ENCODE measurements at places on chromosomes 2 and 18. TPM values are rescaled to one million over a fixed set of nuclear protein-coding genes. Genes with fewer than 3 reads are reported as not detected.

The SPAG16 gene
- total RNA-seq = 0.30 TPM

DNA sequence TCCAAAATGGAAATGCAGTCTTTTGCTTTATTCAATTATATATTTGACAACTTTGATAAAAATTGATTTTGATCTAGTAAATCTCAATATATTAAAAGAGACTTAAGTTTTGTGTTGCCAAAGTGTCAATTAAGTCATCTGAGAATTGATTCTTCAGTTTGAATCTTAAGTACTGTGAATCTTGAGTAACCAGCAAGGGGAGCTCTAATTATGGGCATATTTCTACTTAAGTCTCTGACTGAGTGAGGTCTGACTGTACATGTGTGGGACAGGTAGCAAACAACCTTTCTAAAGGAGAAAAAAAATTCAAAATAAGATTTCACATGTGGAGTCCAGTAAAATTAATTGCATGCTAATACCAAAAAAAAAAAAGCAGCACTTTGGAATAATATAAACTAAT is 503.7 kb upstream of the SLC8A1 start:
- H3K4me1 ChIP-seq = no peaks in the 10 kb centered on the region
- H3K27me3 ChIP-seq = no peaks in the 10 kb centered on the region
- no peak for DNase-seq
- no peaks in the 10 kb centered on the region for H3K36me3 ChIP-seq
- no peak overlapping the region for H3K27ac ChIP-seq

DNA sequence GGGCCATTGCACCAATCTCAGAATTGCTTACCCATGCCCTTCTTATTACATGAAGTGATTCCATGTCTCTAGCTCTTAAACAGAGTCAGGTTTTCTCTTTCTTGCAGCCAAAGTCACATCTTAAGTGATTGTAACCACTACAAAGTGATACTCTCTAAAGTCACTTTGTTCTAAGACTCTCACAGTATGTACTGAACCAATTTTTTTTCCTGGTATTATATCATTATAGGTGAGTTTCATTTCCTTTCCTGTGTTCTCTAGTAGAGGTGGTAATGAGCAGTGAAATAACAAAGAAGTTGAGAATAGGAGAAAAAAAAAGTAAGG is 66.3 kb upstream of the DARS1 start:
- H3K27ac ChIP-seq = no peak overlapping the region
- H3K36me3 ChIP-seq = no peaks in the 10 kb centered on the region
- no peak overlapping the region for H3K4me3 ChIP-seq

GRCh38 chr2:15399241-15399640 is 161.9 kb downstream of the NBAS start:
- no peaks in the 10 kb centered on the region for H3K27me3 ChIP-seq
- H3K4me1 ChIP-seq = no peaks in the 10 kb centered on the region
- no peak overlapping the region for H3K4me3 ChIP-seq

DNA sequence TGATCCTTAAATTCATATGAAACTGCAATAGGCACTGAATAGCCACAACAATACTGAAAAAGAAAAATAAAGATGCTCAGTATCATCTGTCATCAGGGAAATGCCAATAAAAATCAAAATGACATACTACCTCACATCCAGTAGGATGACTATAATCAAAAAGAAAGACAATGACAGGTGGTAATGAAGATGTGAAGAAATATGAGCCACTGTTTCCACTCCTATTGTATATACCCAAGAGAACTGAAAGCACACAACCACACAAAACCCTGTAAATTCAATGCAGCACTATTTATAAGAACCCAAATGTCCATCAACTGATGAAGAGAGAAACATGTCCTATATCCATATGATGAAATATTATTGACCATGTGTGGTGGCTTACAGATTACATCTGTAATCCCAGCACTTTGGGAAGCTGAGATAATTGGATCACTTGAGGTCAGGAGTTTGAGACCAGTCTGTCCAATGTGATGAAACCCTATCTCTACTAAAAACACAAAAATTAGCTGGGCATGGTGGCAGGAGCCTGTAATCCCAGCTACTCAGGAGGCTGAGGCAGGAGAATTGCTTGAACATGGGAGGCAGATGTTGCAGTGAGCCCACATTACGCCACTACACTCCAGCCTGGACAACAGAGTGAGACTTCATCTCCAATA is 39.9 kb downstream of the MAP3K2 start:
- no peaks in the 10 kb centered on the region for H3K4me1 ChIP-seq
- DNase-seq = no peak
- H3K27ac ChIP-seq = no peak overlapping the region
- no peaks in the 10 kb centered on the region for H3K27me3 ChIP-seq

GRCh38 chr2:192932376-192932775 is 737.6 kb upstream of the TMEFF2 start:
- no peak overlapping the region for H3K4me3 ChIP-seq
- H3K4me1 ChIP-seq = no peaks in the 10 kb centered on the region
- no peak for DNase-seq
- H3K27me3 ChIP-seq = no peaks in the 10 kb centered on the region

GRCh38 chr2:203578759-203579643 is 43.9 kb upstream of the RAPH1 start:
- peaks cover 34% of the 10 kb centered on the region for H3K4me1 ChIP-seq
- peak overlapping the region; percentile 64 for H3K27ac ChIP-seq
- peak; percentile 93 for DNase-seq
- no peaks in the 10 kb centered on the region for H3K36me3 ChIP-seq
- no peaks in the 10 kb centered on the region for H3K27me3 ChIP-seq
- peak overlapping the region; percentile 32 for H3K4me3 ChIP-seq

- peak; percentile 6 for DNase-seq
- H3K27ac ChIP-seq = no peak overlapping the region
- no peaks in the 10 kb centered on the region for H3K27me3 ChIP-seq
- H3K36me3 ChIP-seq = no peaks in the 10 kb centered on the region
Measured at GRCh38 chr2:109046925-109047508, 58.0 kb upstream of the EDAR start.

GRCh38 chr18:58495207-58495606 is 133.7 kb downstream of the ALPK2 start:
- DNase-seq = no peak
- H3K4me1 ChIP-seq = no peaks in the 10 kb centered on the region
- H3K4me3 ChIP-seq = no peak overlapping the region

The PDIA6 gene
- 149 TPM for total RNA-seq

The ABCB11 gene
- total RNA-seq = 0.12 TPM

The RNF125 gene
- total RNA-seq = 7.4 TPM

GRCh38 chr2:113834051-113834730 is 55.7 kb upstream of the ACTR3 start:
- no peaks in the 10 kb centered on the region for H3K36me3 ChIP-seq
- H3K27ac ChIP-seq = no peak overlapping the region
- no peak overlapping the region for H3K4me3 ChIP-seq
- no peaks in the 10 kb centered on the region for H3K4me1 ChIP-seq
- no peaks in the 10 kb centered on the region for H3K27me3 ChIP-seq

DNA sequence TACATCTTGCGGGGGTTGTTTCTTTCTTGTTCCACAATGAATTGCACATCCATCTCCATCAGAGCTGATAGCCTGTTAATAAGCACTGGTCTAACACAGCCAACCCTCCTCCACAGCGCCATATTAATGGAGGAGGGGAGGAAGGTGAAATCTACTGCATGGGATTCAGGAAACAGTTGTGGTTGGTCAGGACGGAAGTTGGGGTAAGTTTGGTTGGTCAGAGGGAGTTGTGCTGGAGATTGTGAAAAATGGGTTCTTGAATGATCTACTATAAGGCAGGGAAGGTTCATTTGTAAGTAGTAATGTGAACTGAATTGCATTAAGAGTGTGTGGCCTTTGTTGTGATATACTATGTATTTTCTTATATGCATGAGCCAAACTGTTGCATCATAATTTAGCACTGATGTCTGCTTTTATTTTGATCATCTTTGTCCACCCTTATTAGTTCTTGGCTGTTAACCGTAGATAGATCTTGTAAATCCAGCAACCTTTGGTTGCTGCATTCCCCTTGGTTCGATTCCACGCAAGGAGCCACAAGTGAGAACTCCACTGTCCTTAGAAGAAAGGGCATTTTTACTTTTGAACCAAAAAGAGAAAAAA is 150.6 kb upstream of the MAPRE2 start:
- H3K4me3 ChIP-seq = no peak overlapping the region
- DNase-seq = no peak
- H3K27ac ChIP-seq = no peak overlapping the region
- no peaks in the 10 kb centered on the region for H3K4me1 ChIP-seq
- H3K36me3 ChIP-seq = no peaks in the 10 kb centered on the region

DNA sequence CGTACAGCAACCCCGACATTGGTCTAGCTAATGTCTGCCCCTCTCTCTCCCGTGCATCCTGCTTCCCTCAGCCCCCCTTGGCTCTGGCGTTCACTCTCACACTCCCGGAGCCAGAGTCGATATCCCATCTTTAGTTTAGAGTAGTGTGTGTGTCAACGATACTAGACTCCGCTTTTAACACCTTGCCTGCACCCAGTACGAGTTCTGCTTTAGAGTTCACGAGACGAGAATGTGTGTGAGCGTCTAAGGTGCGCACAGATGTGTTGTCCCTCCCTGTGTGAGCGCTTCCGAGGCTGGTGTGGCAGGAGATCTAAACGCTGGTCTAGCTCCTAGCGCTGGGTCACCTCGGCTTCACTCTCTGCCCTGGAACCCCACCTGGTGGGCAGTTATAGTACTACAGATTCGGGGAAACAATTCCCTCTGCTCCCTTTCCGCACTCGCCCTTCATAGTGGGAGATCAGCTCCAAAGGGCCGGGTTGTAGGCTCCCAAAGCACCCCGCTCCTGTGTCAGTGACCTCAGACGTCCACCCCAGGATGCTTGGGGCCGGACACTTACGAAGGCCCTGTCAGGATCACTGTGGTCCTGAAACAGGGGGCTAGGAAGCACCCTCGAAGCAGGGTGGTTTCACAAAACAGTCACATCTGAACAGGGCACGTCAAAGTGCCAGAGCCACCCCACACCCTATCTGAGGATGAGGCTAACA is 2.6 kb upstream of the CYP26B1 start:
- H3K36me3 ChIP-seq = no peaks in the 10 kb centered on the region
- H3K27ac ChIP-seq = no peak overlapping the region
- DNase-seq = peak; percentile 63
- no peak overlapping the region for H3K4me3 ChIP-seq
- H3K27me3 ChIP-seq = no peaks in the 10 kb centered on the region

DNA sequence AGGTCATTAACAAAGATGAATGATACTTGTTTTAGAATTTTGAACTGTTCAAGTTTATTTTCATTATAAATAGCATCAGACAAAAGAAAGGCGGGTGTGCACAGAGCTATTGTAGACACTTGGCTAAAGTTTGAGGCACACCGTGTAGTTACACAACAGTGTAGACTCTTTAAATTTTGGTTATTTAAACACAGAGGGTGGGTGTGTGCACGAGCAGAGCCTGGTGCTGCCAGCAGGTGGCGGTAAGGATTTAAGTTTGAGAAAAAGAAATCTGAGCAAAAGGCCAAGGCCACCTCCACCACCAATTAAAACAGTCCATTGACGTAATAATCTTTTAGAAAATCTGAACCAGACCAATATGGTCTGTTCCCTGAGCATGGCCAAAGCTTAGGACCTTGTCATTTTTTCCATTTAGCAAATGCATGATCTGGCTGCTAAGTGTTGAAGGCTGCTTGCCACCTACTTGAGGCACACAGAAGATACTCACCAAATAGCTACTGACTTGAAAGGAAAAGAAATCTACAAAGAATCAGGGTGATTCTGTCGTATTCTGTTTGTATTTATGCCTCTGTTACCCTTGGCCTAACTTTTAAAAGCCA is 14.3 kb downstream of the COPS7B start:
- peak; percentile 32 for DNase-seq
- H3K4me1 ChIP-seq = no peaks in the 10 kb centered on the region
- no peak overlapping the region for H3K27ac ChIP-seq

The DES gene
- 4.2 TPM for total RNA-seq

DNA sequence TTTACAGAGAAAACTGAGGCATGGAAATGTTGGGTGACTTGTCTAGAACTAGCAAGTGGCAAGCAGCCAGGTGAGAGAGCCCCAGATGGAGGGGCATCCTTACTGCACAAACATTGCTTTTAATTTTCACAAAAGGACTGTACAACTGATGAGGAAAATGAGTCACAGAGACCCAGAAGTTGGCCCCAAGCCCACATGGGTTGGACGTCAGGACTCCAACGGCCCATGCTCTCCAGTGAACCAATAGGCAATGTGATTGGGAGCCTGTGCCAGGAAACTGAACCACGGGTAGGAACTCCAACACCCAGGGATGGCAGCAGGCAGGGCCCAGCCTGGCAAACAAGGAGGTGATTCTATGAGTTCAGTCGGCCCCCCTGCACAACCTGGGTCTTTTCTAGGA is 50.8 kb downstream of the PID1 start:
- no peak overlapping the region for H3K27ac ChIP-seq
- H3K27me3 ChIP-seq = no peaks in the 10 kb centered on the region
- DNase-seq = no peak
- H3K36me3 ChIP-seq = no peaks in the 10 kb centered on the region

The DNAJC5G gene
- 2.5 TPM for total RNA-seq

DNA sequence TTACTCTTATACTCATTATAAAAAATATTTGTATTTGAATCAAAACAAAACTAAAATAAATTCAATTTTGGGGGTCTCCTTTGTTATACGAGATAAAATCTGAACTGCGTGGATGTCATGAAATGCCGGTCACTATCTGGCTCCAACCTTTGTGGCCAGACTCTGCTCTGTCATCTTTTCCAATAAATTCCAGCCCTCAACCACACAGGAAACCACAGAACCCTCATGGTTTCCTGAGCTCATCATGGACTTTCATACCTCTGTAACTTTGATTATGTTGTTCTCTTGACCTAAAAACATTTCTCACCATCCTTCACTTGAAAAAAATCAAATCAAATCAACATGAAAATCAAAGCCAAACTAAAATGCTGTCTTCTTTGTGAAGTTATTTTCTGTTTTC is 724.7 kb downstream of the METTL4 start:
- H3K4me3 ChIP-seq = no peak overlapping the region
- H3K36me3 ChIP-seq = no peaks in the 10 kb centered on the region
- no peak overlapping the region for H3K27ac ChIP-seq
- DNase-seq = no peak

- DNase-seq = no peak
- no peaks in the 10 kb centered on the region for H3K36me3 ChIP-seq
- H3K4me3 ChIP-seq = no peak overlapping the region
Measured at GRCh38 chr2:210752532-210752931, 196.1 kb downstream of the CPS1 start.

GRCh38 chr2:27398962-27399361 is 10.4 kb downstream of the PPM1G start:
- no peak overlapping the region for H3K27ac ChIP-seq
- H3K4me3 ChIP-seq = no peak overlapping the region
- DNase-seq = no peak
- H3K36me3 ChIP-seq = peaks cover 8% of the 10 kb centered on the region

GRCh38 chr18:35525795-35526494 is 28.2 kb upstream of the INO80C start:
- H3K36me3 ChIP-seq = no peaks in the 10 kb centered on the region
- H3K27ac ChIP-seq = no peak overlapping the region
- no peak for DNase-seq
- H3K4me3 ChIP-seq = no peak overlapping the region
- H3K4me1 ChIP-seq = no peaks in the 10 kb centered on the region
- no peaks in the 10 kb centered on the region for H3K27me3 ChIP-seq

- H3K27me3 ChIP-seq = no peaks in the 10 kb centered on the region
- peaks cover 16% of the 10 kb centered on the region for H3K36me3 ChIP-seq
Measured at GRCh38 chr18:2907550-2908135, 60.8 kb downstream of the EMILIN2 start.

Measured in HCT116 (cell line).